ENCODE measurements at places on chromosomes 6 and 20. TPM values are rescaled to one million over a fixed set of nuclear protein-coding genes. Genes with fewer than 3 reads are reported as not detected.

The GJA10 gene
- not detected for total RNA-seq

The IL17A gene
- not detected for total RNA-seq

The TMEM74B gene
- not detected for total RNA-seq

The GLP1R gene
- total RNA-seq: not detected

The TDRD6 gene
- 0.26 TPM for total RNA-seq

The CFAP61 gene
- not detected for total RNA-seq

Measured in bronchial smooth muscle cell (primary cell).